Activated naive CD8-positive, alpha-beta T cell treated with anti-CD3 and anti-CD28 coated beads, Interleukin-2, amount 50 U/mL, for 16 hours (primary cell): ENCODE measurements at places on chromosomes 11 and 22.
A peak's percentile ranks its signal among the peaks of the same experiment; 100 is the strongest.

DNA sequence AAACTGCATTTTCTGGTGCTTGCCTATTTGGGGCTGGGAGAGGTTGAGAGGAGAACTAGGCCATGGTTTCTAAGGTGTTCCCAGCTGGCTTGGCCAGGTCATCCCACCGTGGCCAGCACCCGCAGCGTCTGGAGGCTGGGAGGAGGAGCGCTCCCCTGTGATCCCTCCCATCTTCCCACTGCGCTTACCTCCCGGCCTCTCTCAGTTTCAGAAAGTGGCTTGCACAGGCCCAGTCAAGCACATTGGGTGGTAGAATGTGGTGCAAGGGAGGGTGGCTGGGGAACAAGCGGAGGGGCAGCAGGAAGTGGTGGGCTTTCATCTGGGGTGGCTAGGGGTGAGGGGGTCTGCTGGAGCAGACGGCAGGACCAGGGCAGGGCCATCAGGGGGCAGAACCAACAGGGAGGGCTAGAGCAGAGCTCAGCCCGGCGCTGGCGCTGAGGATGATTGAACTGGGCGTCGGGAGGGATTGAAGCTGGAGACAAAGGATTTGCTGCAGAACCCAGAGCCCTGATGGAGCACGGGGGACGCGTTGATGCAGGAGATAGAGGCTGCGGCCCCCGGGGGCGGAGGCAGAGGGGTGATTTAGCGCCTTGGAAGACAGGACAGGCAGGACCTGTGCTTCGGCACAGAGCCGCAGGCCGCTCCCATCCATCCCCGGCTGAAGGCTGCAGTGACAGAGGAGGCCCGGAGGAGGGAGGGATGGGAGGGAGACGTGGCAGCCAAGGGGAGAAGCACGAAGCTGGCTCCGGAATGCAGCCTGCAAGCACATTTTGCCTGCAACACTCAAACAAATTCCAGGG is 76.0 kb downstream of the TRIM29 start:
- no peak for DNase-seq

GRCh38 chr11:95714843-95715776 is 74.5 kb downstream of the FAM76B start:
- DNase-seq: no peak

GRCh38 chr11:133956650-133957633 is at the start of gene IGSF9B:
IGSF9B (minus strand) TSS chr11:133956968; CDS start chr11:133956754, 214 bp downstream.
- DNase-seq: peak; percentile 77

DNA sequence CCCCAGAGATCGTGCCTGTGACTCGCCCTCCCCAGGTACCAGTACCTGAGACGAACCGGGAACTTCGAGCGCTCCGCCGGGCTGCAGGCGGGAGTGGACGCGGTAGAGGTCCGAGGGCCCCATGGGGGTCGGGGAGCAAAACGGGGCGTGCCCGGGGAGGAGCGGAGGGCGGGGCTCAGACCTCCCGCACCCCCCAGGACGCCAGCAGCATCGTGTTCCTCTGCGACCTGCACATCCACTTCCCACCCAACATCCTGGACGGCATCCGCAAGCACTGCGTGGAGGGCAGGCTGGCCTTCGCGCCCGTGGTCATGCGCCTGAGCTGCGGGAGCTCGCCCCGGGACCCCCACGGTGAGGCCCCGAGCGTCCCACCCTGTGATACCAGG is 10.8 kb downstream of the B4GALNT4 start:
- no peak for DNase-seq

DNA sequence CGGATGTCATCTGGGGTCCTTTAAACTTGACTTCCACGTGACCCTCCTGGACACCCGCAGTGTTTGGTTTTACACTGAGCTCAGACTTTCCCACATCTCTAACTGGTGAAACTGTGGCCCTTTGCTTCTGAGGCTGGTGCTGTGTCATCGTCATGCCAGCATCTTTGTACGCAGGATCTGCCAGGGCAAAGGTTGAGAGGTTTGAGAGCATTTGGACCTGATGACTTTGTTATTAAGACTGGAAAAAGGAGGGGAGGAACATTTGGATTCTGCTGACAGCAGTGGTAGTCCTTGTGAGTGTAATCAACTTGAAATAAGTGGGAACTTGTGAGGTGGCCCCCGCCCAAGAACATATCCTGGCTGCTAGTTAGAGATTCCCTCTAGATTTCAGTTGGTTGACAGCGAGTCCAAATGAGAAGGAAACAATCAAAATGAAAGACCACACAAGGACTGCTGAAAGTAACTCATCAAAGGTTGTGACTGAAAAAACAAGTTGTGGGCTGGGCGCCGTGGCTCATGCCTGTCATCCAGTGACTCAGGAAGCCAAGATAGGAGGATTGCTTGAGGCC is 102.5 kb downstream of the KIAA1671 start:
- no peak for DNase-seq

- no peak for DNase-seq
Observed at GRCh38 chr11:8608652-8609051, 14.6 kb upstream of the STK33 start.

DNA sequence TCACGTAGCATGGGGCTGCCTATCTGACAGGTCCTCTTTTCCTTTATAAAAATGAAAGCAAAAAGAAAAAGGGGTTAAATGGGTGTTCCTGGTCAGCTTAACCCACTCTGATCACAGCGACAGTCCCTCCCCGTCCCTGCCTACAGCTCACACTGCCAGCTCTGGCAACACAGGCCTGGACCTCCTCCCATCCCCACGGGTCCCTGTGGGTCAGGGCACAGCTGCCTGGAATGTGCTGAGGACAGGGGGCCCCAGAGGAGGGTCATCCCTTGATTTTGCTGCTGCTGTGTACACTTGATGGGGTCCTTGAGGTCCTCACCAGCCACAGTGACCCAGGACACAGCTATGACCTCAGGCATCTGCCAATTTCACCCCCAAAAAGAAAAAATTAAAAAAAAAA is 29.6 kb upstream of the CYP2D6 start:
- DNase-seq: no peak

GRCh38 chr11:22753416-22753815 is 76.2 kb downstream of the SVIP start:
- DNase-seq: no peak

DNA sequence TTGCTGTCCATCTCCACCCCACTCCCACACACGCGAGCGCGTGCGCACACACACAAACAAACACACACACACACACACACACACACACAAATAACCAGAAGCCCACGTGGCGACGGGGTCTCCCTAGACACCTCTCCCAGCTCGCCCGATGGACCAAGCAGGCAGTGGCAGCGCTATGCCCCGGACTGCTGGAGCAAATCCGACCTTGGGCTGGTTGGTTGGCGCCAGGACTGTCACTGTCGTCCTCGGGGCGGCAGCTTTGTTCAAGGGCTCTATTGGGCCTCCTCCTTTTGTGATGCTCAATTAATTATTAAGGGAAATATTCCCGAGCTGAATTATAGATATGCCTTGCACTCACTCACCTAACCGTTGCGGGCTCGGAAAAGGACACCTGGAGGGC is 1.7 kb upstream of the KCNA4 start:
- DNase-seq: no peak
